ENCODE measurements at places on chromosomes 6 and 20.

- no peak for DNase-seq
Observed at GRCh38 chr6:19602434-19603013, 234.6 kb upstream of the ID4 start.

DNA sequence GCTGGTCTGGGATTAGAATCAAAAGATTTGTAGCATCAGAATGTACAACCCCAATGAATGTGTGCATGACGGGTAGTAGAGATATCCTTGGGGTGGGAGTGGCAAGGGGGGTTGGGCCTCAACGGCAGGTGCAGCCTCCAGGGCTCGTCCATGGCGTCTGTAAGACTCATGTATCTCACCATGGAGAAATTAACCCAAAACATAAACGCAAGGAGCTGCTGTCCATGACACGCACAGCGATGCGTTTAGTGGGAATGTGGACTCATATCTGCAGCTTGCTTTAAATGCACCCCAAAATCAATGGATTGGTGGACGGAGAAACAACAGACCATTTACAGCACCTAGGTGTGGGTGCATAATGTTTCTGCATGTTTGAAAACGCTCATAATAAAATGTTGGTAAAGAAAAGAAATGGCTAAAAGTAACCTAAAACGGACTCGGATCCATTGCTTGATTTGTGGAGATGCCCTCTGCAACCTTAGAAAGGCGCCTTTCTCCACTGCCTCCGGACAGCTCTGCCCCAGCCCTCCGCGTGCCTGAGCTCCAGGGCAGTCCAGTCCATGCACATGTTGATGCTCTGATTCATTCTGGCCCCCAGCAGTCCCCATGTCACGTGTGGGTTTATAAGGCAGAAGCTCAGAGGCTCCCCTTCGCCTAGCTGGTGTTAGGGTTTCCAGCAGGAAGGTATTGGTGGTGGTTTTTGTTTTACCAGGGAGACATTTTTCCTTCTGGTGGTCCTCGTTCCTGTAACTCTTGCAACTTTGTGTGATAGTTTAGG is 24.5 kb downstream of the PYGB start:
- DNase-seq: no peak

GRCh38 chr20:13487202-13487601 is 151.5 kb downstream of the TASP1 start:
- DNase-seq: no peak

- DNase-seq: no peak
Observed at GRCh38 chr6:170082531-170083187, 208.2 kb downstream of the DLL1 start.

GRCh38 chr6:19268718-19269117 is 568.5 kb upstream of the ID4 start:
- DNase-seq: no peak

GRCh38 chr6:39204646-39205244 is 24.5 kb downstream of the KCNK5 start:
- DNase-seq: no peak

GRCh38 chr6:493840-494239 is 102.3 kb downstream of the IRF4 start:
- peak; percentile 19 for DNase-seq

DNA sequence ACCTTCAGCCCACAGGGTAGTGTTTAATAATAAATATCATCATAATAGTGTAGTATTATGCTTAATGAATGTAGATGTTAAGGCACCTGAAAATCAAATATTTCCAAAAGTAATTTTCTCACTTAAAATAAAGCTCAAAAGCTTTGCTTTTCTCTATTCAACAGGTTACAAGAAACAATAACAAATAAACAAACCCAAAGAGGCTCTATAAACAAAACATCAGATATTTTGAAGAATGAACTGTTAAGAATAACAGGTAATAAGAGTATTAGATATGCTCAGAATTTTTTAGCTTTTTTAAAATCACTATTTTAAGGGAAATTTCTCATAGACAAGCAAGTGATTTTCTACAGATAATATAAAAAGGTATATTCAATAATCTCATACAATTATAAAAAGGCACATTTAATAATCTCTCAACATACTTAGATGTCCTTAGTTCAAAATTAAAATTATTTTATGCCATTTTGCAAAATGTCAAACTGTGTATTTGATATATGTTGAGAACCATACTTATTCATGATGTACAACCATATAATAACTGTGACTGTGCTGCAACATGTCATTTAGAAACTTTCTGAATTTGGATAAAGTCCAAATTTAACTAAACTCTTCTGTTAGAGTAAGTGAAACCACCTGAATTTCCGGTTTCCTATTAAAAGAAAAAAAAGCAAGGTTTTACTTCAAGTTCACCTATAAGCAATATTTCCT is 35.8 kb downstream of the PHIP start:
- peak; percentile 24 for DNase-seq

GRCh38 chr6:35154262-35154661 is 13.1 kb upstream of the TCP11 start:
- DNase-seq: no peak

DNA sequence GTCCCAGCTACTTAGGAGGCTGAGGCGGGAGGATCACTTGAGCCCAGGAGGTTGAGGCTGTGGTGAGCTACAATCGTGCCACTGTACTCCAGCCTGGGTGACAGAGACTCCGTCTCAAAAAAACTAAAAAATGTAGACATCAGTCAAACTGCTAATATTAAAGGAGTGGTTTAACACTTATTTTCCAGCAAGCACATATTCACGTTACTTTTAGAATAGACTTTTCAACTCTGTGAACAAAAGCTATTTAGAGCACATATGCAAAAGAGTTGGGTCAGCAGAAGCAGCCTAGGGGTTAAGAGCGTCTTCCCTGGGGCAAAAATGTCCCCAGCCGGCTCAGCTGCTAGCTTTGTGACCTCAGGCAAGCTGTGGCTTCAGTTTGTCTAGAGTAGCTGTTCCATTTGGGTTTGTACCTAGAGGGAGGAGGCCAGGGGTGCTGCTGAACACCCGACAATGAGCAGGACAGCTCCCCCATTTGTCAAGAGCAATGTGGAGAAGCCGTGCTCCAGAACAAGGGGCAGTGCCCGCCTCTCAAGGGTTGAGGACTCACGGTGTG is 62.5 kb upstream of the PTGIS start:
- DNase-seq: no peak

GRCh38 chr6:34149452-34149810 is 3.5 kb upstream of the GRM4 start:
- no peak for DNase-seq

DNA sequence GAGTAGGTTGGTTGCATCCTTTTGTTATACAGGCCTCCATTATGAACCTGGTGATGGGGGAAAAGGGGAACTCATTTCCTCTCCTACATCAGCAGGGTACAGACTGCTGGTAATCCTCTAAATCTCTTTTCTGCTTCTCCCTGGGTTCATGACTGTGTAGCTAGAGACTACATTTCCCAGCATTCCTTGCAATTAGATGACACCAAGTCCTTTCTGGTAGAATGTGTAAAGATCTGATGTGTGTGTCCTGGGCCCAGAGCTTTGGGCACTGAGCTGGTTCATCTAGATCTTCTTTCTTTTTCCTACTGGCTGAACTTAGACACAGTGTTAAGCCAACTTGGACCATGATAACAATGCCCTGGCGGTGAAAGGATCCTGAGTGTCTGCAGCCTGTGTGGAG is 104.7 kb upstream of the IFNGR1 start:
- no peak for DNase-seq

- DNase-seq: no peak
Observed at GRCh38 chr6:70894001-70894400, 62.9 kb downstream of the B3GAT2 start.

GRCh38 chr20:44024820-44025580 is 110.3 kb downstream of the TOX2 start:
- no peak for DNase-seq

DNA sequence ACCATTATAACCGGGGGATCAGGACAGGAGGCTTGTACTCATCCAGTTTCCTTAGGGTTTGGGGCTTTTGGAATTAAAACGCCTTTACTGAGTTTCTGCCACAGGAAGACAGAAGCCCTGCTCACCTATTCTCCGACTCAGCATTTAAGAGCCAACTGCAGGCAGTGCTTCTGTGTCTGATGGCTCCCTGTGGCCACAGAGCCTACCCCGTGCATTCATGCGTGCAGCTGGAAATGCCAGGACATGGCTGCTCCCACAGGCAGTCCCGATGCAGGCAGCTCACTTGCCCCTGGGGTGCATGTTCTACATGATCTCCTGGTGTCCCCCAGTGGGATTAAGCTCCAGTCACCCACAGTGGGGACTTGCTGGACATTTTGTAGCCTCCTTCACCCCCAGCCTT is 22.2 kb downstream of the ZNF831 start:
- DNase-seq: no peak

- no peak for DNase-seq
Observed at GRCh38 chr6:37205175-37205996, 35.4 kb downstream of the PIM1 start.

- no peak for DNase-seq
Observed at GRCh38 chr6:96460052-96460700, 61.4 kb upstream of the UFL1 start.

GRCh38 chr6:4459996-4460395 is 316.2 kb upstream of the CDYL start:
- DNase-seq: no peak

- no peak for DNase-seq
Observed at GRCh38 chr6:139882977-139883728, 508.7 kb upstream of the CITED2 start.

GRCh38 chr6:161815965-161816364 is 542.1 kb upstream of the AGPAT4 start:
- no peak for DNase-seq

DNA sequence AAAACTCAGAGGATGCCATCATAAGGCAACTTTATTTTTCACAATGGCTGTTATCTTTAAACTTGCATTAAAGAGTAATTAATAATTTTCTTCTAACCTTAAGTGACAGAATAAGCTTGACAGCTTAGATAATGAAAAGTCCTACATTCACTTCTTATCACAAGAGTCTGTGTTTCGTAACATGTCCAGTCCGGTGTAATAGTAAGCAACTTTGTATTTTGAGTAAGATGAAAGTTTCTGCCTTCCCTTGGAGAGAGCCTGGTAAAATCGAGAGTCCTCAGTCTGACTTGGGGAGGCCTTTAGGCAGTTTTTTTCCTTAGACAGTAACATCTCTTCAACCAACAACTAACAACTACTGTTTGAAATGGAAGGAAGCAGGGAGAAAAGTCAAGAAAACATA is 195.6 kb downstream of the GRM1 start:
- no peak for DNase-seq

- DNase-seq: no peak
Observed at GRCh38 chr6:137019476-137020272, 25.1 kb downstream of the IL20RA start.

DNA sequence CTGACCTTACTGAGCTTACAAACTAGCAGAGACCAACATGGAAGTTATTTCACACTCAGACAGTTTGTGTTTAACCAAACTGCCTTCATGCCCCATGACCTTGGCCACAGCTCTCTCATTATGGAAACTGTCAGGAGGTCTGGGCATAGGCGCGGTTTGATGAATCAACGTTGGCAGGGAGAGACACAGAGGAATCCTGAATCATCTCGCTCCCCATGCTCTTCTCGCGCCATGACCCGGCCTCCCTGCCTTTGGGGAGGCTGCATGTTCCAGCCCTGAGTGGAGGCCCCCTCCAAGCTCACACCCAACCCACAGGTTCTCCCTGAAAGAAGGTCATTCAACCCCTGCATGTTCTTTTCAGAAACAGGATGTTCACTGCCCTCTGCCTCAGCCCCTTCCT is 15.9 kb upstream of the GDAP1L1 start:
- DNase-seq: no peak

DNA sequence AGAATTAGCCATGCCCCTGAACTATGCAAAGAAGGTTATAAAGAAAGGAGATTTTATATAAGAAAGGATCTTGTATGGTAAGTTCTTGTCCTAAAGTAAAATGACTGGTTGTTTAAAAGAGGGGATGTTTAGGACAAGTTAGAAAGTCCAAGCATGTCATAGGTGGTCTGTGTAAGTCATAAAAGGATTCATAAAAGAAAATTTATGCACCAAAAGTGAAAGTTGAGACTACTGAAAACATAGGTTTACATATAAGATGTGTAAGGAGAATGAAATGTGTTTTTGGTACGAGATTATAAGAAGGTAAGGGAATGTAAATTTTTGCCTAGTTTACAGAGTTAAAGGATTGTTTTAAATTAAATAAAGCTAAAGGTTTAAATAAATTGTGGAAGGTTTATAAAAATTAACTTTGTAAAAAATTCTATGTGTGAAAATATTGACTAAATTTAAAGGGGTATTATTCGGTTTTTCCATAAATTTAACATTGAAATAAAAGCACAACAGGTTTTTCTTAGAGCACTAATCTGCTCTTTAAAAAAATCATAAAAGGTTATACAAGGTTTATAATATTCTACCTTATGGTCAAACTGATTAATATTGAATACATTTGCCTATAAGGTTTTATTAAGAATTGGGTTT is 93.6 kb upstream of the UST start:
- DNase-seq: no peak

DNA sequence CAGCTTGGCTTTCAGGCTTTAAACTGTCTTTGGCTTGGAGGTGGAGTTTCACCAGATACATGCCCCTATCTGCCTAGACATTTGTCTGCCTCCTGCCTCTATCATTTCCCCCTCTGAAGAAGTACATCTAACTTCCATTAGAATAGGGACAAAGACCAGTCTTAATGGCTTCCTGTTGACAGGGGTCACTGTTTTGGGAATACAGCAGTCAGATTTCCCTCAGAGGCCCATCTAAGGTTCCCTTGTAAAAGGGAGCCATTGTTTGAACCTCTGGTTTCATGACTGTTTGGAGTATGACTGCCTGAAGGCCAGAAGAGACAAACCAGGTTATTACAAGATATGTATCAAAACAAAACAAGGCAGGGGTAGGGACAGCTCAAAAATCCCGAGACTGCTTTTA is 665.7 kb upstream of the GJE1 start:
- DNase-seq: no peak

GRCh38 chr6:132131758-132132157 is 180.6 kb upstream of the CCN2 start:
- no peak for DNase-seq

GRCh38 chr6:39225543-39225942 is 3.7 kb downstream of the KCNK5 start:
- no peak for DNase-seq

DNA sequence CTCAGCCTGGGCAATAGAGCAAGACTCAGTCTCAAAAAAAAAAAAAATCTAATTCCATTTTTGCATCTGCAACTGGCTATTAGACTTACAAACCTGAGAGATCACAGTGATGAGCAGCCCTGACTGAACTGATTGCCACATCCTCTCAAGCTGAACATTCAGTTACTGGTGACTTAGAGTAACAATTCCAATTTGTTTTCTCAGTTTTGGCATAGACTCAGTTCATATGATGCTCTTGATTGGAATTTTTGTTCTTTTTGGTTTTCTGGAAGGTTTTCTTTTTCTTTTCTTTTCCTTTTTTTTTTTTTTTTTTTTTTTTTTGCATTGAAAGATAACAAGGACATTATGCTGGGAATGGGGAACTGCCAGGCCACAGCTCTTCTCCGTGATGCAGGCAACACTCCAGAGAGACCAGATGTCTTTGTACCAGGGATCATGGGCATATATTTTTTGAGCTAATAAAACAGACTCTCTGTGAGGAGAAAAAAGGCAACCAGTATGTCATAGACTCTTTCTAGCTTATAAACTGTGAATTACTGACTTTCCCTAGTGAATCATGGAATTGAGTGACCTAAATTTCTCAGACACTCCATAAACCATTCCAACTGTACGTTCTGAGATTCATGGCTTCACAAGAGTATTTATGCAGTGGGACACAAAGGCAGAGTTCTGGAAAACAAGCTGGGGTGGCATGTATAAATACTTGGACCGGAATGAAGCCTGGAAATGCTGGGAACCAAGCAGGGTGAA is 86.0 kb upstream of the SLC2A12 start:
- no peak for DNase-seq

Data from CD4-positive, alpha-beta T cell treated with Interleukin-2 at 100 ng/mL for 4 hours (primary cell).